ENCODE measurements at places on chromosomes 7 and 10.

- DNase-seq, result no peak
Measured at GRCh38 chr7:102192790-102193189, 93.9 kb upstream of the SH2B2 start.

GRCh38 chr7:44073664-44074348 lies 8.4 kb upstream of the PGAM2 start:
- DNase-seq, result peak; percentile 88

- no peak for DNase-seq
Measured at GRCh38 chr7:51251290-51251689, 65.3 kb downstream of the COBL start.

DNA sequence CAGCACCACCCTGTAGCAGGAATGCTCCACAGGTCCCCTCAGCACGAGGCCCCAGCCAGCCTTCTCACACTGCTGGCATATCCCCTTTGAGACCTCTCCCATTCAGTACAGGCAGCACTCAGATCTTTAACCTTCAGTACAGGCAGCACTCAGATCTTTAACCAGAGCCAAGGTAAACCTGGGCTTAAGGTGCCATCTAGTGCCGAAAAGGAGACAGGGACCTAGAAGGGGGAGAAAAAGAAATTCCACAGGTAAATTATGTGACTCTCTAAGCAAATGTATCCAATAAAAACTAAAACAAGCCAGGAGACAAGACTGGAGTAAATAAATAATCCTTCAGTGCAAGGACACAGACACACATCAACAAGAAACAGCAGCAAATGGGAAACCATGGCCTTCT lies 358.6 kb downstream of the PTPRN2 start:
- no peak for DNase-seq

DNA sequence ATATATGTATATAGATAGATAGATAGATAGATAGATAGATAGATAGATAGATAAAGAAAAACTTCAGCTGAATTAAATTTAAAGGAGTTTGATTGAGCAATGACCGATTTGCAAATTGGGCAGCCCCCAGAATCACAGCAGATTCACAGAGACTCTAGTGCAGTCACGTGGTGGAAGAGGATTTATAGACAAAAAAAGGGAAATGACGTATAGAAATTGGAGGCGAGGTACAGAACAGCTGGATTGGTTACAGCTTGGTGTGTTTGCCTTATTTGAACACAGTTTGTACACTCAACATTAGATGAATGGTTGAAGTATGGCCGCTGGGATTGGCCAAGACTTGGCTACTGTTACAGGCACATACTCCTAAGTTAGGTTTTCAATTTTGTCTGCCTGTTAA lies 8.2 kb upstream of the PODXL start:
- DNase-seq, result no peak

GRCh38 chr7:75884476-75884875 lies 5.6 kb downstream of the RHBDD2 start:
- DNase-seq, result no peak
